CD4-positive, alpha-beta T cell treated with Interleukin-12 subunit alpha and Interleukin-12 subunit beta, for 1 hour (primary cell): ENCODE measurements at places on chromosomes 1 and 21.

DNA sequence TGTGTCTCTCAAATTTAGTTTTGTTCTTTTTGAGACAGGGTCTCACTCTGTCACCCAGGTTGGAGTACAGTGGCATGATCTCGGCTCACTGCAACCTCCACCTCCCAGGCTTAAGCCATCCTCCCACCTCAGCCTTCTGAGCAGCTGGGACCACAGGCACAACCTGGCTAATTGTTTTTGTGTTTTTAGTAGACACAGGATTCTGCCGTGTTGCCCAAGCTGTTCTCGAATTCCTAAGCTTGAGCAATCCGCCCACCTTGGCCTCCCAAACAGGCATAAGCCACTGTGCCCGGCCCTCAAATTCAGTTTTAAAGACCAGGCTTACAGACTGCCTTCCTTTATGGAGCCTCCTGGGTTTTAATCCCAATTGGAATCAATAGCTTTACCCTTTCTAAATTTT, 83.7 kb upstream of the SELENON start:
- no peak for DNase-seq

GRCh38 chr1:17094664-17095063, 24.6 kb downstream of the PADI2 start:
- no peak for DNase-seq

DNA sequence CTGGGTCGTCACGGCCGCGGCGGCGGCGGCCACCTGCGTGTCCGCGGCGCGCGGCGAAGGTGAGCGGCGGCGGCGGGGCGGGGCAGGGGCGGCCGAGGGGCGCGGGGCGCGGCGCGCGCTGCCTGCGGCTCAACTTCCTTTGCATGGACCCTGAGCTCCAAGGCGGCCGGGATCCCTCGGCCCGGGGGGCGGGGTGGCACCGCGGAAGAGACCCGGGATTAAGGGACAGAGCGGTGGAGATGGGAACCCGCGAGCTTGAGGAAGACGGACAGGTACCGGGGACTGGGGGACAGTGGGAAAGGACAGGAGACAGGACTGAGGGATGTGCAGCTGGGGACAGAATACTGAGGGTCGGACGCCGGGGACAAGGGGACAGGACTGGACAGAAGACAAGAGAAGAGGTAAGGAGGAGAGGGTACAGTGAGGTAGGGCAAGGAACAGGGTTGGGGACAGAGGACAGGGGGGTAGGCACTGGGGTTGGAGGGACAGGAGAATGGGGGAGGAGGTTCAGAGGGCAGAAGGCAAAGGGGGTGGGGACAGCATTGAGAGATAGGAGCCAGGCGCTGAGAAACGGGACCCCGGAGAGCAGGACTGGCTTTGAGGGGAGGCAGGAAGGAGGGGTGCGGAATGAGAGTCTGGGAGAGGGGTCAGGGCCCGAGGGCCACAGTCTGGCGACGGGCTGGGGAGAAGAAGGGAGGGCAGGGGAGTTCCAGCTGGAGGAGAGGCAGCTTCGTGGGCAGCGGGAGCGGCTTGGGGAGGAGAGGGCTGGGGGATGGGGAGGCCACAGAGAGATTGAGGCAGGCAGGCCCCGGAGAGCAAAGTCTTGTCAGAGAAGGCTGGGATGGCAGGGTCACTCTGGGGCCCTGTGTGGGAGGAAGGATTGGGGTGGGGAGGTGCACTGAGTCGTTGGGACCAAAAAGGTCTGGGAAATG, 648 bp downstream of the EPHA8 start:
- no peak for DNase-seq

GRCh38 chr1:182253319-182253860, 138.2 kb downstream of the GLUL start:
- no peak for DNase-seq

GRCh38 chr1:21238141-21238800, 52.0 kb downstream of the ECE1 start:
- no peak for DNase-seq
